ENCODE measurements at places on chromosomes 4 and X.

- DNase-seq = no peak
These were observed 549.0 kb upstream of the MAGEB2 start for GRCh38 chrX:29666366-29666765.

DNA sequence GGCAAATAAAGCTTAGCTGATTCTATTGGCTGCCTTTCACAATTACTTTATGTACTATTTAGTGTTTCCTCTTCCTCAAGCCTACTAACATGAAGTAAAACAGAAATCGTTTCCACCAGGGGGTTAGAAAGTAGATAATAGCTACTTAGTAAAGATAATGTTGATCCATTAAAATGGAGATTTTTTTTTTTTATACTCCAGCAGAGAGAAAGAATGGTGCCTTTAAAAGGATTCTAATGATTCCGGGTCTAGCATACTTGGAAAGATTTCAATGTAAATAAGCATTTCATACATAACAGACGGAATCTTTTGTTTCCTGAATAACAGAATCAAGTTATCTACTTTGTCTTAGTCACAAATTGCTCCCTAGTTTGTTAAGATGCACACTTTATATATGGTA, 37.1 kb downstream of the GK start:
- no peak for DNase-seq

- DNase-seq = no peak
These were observed 86.0 kb downstream of the NDST3 start for GRCh38 chr4:118120120-118120760.

DNA sequence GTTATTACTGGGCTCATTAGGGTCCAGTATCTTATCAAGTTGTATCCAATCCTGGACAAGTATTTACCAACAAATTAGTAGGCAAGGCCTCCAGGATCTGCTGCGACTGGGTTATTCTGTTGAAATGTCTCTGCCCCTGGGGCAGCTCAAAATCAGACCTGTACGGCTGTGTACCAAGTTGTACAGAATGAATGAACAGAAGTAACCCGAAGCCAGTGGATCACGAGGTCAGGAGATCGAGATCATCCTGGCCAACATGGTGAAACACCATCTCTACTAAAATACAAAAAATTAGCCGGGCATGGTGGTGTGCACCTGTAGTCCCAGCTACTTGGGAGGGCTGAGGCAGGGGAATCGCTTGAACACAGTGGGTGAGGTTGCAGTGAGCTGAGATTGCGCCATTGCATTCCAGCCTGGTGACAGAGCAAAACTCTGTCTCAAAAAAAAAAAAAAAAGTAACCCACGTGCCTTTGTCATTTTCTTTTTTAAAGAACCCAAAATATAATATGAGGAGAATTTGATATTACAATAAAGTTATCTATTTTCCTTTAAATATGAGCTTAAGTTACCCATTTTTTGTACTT, 127.3 kb downstream of the CBR4 start:
- DNase-seq = no peak

GRCh38 chrX:22399437-22400192, 126.9 kb downstream of the CBLL2 start:
- no peak for DNase-seq

DNA sequence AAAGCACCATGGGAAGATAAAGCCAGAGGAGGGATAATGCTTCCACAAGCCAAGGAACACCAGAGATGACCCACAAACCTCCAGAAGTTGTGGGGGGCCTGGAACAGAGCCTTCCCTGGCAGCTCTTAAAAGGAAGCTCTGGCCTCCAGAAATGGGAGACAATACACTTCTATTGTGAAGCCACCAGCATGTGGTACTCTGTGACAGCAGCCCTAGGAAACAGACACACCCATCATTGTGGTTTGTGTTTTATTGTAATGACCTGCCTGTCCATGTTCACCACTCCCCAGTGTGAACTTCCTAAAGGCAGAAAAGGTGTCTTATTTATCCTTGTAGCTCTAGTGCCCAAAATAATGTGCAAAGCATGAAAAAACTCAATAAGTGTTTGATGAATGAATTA, 264.1 kb upstream of the GATB start:
- no peak for DNase-seq

DNA sequence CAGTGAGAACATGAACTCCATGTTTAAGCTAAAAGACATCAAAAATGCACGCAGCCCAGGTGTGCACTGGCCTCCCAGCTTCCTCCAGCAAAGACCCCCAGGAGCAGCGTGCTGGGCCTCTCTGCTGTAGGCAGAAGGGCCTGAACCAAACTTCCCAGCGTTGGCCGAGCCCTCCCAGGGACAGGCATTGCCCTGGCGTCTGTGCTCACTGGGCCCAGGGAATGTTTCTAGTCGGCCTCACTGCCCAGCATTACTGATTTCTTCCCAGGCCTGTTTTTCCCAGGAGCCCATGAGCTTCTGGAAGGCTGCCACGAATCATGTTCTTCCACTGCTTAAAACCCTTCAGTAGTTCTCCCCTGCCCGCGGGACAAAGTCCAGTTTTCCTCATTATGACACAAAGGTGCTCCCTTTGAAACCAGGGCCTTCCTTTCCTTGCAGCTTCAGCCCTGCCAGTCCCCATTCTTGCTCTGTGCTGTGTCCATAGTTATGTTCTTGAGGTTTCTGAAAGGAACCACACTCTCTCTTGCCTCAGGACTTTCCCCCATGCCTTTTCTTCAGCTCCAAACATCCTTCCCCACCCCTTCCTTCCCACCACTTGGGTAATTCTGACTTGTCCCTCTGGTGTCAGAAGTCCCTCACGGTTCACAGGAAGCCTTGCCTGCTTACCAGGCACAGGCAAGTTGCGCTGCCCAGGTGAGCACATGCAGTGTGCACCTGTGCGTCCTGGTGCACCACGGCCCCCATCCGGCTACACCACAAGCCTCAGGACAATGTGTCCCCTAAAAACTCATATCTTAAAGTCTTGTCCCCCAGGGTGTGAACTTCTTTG, 93.4 kb upstream of the ENPP6 start:
- no peak for DNase-seq

GRCh38 chr4:129966175-129966574, 870.2 kb downstream of the C4orf33 start:
- DNase-seq = no peak

- DNase-seq = peak; percentile 77
These were observed 39.2 kb downstream of the COPS4 start for GRCh38 chr4:83074086-83074704.

- DNase-seq = no peak
These were observed 54.9 kb upstream of the STX18 start for GRCh38 chr4:4596720-4597119.

DNA sequence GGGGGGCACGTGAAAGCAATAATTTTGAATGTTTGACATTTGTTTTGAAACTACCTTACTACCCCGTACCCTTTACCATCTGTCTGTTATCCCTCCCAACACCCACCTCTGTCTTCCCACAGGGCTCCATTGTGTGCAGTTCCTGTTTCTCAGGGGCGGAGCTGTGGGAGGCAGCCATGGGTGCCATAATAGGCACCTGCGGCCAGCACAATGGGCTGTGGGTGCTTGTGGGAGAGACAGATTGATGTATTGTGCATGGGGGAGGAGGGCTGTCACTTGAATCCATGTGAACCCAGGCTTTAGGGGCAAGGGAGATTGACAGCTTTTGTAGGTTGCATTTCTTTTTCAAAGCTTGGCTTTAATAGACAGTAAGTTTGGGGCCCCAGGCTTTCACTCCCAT, 122.6 kb upstream of the CXorf66 start:
- no peak for DNase-seq

DNA sequence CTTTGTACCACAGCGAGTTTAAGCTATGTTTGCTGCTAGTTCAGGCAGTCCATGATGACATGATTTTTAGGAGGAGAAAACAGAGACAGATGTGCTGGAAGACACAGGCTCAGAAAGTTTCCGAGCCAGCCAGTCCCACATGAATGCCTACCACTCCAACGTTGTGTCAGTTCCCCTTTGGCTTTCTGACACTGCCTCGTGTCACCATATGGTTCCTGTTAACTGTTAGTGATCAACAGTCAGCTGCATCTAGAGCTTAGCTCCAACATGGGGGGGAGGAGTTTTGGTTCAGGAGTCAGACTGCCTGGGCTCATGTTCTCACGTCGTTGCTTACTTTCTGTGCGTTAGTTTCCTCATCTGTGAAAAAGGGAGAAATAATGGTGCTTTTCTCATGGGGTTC, 343.7 kb downstream of the MID1IP1 start:
- no peak for DNase-seq

- no peak for DNase-seq
These were observed 139.2 kb downstream of the PPP3CA start for GRCh38 chr4:101208171-101208570.

GRCh38 chr4:147765121-147765529, 33.2 kb downstream of the ARHGAP10 start:
- DNase-seq = no peak

DNA sequence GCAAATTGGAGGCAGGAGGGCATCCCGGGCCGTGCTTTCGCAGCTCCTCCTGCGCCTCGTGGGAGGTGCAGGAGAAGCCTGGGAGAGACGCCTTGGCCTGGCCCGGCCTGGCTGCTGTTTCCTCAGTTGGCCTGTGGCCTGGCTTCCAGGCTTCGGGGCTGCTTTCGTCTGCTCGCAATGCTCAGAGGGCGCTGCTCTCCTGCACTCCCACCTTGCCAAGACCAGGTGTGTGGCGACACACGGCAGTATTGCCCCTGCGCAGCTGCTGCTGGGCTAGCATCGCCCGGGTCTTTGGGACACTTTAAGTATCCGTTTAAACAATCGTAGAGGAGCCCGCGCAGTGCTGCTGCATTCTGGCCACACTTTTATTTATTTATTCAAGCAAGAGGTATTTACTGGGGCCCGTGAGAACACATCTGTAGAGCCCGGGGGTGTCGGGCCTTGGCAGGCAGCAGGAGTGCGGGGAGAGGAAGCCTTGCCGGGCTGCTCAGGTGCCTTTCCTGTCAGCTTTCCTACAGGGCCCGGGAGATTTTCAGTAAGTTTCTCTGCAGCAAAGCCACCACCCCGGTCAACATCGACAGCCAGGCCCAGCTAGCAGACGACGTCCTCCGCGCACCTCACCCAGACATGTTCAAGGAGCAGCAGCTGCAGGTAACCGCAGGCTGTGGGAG, 26.2 kb upstream of the HGFAC start:
- DNase-seq = no peak

GRCh38 chrX:1700757-1701156, 85.9 kb downstream of the ASMT start:
- no peak for DNase-seq

DNA sequence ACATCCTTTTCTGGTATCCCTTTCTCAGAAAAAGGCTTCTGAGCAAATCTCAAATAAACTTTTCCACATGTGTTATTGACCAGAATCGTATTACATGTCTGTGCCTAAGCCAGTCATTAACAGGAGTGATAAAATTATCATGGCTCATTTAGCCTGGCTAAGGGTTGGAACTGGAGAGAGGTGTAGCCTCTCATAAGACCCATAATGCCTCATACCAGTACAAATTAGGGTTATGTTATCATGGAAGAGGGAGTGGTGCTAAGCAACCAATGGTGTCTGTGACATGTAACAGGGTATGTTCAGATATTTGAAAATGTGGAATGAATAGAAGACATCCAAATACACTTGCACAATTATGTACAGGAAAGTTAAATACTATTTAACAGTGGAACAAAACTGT, 99.6 kb upstream of the CCDC160 start:
- no peak for DNase-seq

- no peak for DNase-seq
These were observed 100.2 kb upstream of the GRIA3 start for GRCh38 chrX:123083924-123084323.

DNA sequence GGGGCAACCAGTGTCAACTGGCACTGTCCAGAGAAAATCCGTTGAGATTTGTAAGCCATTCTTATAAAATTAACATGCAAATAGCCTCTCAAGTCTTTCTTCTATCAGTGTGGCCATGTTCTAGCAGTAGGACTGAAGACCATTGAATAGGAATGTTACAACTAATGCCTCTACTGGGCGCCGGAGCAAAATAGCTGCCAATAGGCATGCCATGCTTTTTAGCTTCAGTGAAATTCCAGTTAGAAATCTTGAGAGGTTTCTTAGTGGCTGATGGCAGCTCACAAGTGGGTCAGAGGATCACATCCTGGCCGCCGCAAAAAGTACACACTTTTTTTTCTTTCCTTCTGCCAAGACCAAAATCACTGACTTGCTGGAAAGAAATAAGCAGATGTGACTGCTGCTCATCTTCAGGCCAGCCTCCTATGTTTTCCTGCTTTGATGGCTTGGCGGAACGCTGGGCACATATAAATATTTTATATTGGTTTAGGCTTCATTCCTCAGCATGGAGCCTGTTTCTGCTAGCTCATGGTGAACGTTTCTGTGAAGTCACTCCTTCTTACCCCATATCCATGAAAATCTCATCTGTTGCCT, 293.1 kb downstream of the TENM3 start:
- no peak for DNase-seq

DNA sequence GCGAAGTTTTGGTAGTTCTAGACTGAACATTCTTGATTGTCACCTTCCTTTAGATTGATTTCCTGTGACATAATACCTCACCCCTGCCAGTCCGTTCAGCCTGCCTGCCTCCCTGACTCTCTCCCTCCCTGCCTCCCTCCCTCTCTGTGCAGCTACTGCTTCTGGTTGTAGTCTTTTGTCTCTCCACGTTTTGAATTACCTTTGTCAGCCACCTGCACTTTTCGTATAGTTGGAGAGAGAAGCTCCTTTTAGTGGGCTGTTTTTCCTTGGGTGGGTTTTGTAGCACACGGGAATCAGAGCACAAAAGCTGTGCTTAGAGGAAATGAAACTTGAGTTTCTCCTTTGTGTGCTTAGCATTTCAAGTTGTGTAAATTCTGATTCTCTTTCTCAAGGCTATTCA, 32.6 kb upstream of the MSMO1 start:
- DNase-seq = no peak

DNA sequence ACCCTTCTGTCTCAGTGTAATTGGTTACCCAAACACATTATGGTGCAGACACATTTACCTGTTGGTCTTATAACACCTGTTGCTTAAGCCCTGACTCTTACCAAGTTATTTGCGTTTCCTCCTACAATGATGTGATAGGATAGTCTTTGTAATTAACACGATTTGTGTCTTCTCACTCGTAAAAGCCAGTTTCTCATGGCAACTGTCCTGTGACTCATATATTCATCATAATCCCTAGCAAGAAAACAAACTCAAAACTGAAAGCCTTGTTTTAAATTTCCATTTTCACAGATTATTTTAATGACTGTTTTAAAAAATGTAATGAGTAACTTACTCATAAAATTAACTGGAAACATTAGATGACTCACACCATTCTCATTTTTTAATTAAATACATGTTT, 495.2 kb downstream of the NLGN4X start:
- DNase-seq = no peak

DNA sequence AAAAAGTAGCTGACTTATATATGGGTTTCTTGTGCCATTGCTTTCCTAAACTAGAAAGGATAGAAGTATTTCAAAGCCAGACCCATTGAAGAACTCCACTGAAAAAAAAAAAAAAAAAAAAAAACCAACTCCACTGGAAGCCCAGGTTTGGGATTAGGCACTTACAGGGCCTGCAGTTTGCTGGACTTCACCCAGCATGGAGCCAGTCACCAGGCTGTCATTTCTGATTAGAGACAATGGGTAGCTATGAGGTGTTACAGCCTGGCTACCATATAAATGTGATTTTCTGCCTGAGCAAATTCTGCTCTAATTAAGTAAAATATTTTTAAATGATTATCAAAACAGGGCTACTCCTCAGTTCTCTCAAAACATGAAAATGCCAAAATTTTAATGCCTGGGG, 49.5 kb downstream of the HS6ST2 start:
- no peak for DNase-seq

GRCh38 chr4:29588617-29589016, 1131.6 kb upstream of the PCDH7 start:
- no peak for DNase-seq
